ENCODE measurements at places on chromosomes 11 and 22.

- no peak for DNase-seq
These were observed 11.7 kb downstream of the MIAT start for GRCh38 chr22:26669060-26669481.

GRCh38 chr11:71934213-71934612 is 5.4 kb downstream of the RNF121 start:
- no peak for DNase-seq

DNA sequence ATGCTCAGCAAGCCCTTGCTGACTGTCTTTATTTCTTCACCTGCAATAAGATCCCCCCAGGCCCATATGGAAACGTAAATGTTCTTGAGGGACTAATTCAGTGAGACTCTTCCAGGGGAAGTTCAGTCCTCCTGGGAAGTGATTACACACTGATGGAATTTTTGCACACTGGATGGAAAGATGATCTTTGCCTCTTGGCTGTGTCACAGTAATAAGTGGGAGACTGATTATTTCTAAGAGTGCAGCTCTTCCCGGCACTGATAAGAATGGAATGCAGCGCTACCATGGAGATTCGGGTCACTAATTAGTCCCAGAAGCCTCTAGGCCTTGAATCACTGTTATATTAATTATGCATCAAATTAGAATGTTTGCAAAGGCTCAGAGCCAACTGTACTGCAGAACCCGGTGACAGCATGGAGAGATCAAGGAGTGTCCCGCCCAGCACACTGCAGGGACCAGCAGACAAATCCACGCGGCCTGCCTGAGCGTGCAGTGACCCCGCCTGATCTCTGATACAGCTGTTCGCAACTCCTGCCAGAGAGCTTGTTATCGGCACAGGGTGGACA is 178.3 kb downstream of the SNX19 start:
- DNase-seq: no peak

DNA sequence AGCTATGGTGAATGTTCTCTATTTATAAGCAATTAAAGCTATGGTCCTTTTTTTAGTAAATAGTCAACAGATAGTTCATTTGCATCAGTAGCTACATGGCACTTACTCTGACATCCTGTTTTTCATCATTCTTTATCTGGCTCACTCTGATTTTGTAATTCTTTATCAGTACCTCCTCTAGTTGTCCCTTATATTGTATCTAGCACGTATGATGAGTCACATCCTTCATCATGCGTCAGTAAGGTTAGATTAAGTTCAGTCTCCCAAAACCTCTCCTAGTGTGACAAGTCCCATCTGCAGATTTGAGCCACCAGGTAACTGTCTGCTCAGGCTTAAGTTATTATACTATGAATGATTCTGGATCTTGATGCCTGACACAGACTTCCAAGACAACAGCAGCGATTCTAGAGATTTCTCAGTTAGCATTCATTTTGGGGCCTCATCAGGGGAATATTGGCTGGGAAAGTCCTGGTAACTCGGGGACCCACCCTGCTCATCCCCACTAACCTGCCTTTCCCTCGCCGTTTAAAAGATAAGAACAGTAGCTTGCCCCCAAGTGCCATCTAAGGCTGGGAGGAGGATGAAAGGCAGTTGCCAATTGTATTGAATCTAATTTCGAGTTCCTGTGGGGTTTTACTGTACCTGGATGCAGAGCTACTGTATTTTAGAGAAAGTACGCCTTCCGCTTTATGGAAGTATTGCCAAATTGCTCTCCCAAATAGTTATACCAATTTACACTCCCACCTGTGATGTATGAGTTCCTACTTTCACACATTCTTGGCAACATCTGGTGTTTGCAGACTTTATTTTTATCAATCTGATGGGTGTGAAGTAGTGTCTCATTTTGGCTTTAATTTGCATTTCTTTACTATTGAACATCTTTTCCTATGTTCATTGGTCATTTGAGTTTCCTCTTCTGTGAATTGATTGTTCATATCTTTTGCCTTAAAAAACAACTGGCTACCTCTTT is 55.9 kb downstream of the ZC3H12C start:
- no peak for DNase-seq

- no peak for DNase-seq
These were observed 39.3 kb upstream of the BSX start for GRCh38 chr11:123020968-123021367.

- DNase-seq: no peak
These were observed 115.8 kb downstream of the ATG16L2 start for GRCh38 chr11:72930008-72930407.

- no peak for DNase-seq
These were observed 33.2 kb downstream of the TOLLIP start for GRCh38 chr11:1276041-1276790.

DNA sequence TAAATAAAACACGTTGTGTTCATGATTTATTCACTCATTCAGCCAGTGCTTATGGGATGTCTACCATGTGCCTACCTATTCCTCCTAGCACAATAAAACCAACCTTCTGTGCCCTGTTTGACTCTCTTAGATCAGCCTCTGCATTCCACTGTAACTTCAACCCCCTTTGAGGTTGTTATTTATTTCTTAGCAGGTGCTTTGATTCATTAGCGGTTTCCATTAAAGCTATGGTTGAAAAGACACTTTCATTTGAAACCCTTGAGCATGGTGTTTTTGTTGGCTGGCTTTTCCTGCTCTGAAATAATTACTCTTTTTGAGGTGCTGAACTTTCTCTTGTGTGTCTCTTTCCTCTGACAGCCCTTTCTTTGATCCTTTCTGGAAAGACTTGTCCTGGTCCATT is 570.6 kb upstream of the LARGE1 start:
- no peak for DNase-seq

GRCh38 chr22:29344137-29344536 is 28.6 kb upstream of the RASL10A start:
- DNase-seq: no peak

- no peak for DNase-seq
These were observed 14.2 kb upstream of the TECTA start for GRCh38 chr11:121086866-121087265.

DNA sequence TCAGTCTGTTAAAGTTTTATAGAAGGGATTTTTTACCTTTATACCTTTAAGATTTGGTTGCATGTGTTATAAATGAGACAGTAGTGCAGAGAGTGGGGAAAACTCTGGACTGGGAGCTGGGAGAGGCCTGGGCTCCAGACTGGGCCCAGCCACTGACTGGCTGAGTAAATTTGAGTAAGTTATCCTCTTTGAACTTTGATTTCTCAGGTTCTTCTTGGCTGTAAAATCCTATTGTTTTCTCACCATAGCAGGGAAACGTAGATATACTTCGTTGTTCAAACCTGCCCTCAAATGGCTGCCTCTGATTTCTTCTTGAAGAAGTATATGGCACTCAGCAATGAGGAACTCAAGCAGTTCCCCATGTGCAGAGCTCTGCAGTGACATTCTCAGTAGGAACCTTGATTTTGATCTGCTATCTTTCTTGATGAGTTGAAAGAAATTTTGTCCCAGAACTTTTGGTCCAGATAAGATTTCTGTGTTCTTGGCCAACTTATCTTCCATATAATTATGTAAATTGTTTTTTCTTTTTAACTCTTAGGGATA is 8.8 kb downstream of the BMAL1 start:
- no peak for DNase-seq

DNA sequence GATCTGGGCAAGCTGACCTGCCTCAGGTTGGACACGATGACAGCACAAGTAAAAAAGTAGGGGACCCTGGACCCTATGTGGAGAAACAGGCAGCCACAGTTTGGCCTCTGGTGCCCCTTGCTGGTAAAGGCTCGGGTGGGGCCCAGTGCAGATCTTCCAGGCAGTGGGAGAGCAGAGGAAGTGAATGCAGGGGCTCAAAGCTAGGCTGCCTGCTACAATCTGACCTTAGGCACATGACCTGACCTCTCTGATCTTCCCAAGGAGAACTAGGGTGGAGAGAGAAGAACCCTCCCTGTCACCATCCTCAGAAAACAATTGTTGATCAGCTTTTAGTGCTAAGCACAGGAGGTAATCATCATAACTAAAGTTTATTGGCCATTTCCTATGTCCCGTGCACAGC is 76.5 kb downstream of the PDE2A start:
- DNase-seq: no peak

- DNase-seq: no peak
These were observed 17.0 kb downstream of the IGLL1 start for GRCh38 chr22:23563111-23563510.

GRCh38 chr22:41524809-41525449 is 19.3 kb downstream of the POLR3H start:
- no peak for DNase-seq

DNA sequence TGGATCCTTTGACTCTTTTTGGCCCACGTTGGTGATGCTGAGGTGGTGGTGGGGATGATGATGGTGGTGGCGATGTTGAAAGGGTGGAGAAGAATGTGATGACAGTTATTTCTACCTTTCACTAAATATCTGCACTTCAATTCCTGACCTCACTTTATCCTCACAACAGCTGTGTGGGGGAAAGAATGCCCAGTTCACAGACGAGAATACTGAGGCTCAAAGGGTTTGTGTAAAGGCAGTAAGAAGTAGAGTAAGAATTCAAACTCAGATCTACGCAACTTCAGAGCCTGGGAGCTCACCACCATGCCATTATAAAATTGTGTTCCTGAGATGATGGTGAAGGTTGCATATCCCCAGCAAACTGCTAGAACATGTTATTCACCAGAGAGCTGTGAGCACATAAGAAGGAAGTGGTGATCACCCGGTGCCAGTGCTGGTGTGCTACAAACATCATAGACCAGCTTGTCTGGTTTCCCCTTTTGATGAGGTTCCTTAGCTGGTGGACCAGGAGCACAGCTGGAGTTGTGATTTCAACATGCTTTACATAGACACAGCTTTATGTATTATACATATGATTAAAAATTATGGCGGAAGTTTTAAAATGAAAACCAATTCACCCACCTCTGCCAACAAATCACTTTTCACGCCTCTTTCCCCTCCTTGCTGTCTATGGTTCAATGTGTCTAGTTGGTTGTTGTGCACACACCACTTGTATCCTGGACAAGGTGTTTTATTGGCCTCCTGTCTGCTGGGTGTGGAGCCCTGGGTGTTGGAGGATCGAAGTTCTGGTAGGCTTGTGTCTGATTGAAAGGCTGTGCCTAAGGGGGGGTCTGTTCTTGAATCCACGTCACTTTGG is 6.2 kb downstream of the ST14 start:
- DNase-seq: no peak

- no peak for DNase-seq
These were observed 5.3 kb upstream of the INS start for GRCh38 chr11:2166091-2166851.

DNA sequence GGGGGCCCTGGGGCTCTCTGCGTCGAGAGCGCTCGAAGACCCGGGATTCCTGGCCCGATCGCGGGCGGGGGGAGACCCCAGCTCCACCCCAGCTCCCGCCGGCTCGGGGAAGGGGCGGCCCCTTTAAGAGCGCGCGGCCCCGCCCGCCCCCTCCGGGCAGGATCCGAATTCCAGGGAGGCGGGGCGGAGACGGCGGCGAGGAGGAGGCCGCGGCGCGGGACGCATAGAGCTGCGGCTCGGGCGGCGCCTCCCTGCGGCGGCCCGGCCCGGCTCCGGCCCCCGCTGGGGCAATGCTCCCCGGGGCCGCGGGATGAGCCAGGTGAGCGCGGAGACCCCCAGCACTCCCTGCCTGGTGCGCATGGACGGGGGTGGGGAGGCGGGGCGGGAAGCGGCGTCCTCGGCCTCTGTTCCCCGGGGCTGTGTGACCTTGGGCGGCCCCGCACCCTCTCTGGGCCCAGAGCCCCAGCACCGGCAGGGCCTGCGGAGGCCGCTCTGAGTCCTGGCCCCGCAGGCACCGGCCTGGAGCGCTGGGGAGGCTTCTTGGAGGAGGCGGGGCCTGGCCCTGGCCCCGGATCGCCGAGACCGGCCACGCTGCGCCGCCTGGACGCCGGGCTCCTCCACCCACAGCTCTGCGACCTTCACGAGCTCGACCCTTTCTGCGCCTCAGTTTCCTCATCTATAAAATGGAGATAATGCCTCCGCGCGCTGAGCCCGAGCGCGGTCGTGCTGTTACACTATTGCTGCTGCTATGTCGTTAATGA is 565 bp downstream of the GAS2L1 start:
- no peak for DNase-seq

Measured in activated CD8-positive, alpha-beta memory T cell treated with anti-CD3 and anti-CD28 coated beads for 48 hours (primary cell).